Occipital lobe (tissue), 3 donors: ENCODE measurements at places on chromosomes 7 and 10.

DNA sequence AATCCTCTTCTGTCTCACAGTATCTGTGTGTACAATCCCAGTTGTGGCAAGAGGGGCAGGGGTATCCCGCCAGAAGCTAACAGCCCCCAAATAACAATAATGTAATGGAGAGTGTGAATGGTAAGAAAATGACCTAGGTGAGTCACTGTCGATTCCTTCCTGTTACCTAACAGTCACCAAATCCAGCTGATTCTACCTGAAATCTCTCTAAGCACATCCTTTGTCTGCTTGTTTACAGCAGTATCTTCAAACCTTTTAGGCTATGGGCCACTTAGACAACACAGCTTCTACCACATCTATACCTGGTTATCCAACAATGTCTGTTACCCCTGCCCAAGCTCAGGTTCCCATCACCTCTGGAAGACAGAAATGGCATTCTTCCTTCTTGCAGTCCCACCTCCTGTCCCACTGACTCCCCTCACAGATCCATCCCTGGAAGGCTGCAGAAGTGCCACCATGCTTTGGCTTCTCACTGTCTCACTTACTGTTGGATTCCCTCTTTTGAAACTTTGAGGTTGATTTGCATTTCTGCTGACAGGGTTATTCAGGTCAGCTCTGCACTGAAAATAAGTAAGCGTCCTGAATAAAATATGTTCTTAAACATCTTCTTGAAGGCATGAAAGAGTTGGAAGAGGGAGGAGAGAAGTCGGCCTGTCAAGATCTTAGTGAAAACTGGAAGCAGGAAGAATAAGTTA lies 13.1 kb downstream of the PIP4K2A start:
- DNase-seq: no peak

GRCh38 chr10:102280397-102281101 lies 35.2 kb downstream of the GBF1 start:
- peak; percentile 11 for DNase-seq

DNA sequence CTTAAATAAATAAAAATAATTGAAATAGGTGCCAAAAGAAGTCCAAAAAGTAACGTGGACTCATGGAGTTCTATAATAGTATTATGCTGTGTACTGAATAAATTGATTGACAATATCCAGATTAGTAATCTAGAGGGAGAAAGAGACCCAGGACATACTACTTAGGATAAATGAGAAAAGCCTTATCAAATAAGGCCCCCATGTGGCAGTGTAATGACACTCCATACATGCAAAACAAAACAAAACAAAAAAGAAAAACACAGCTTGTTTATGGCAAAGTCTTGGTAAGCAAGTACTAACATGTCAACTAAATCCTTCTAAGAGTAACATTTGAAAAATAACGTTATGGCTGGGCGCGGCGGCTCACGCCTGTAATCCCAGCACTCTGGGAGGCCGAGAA lies 3.6 kb upstream of the RUNDC3B start:
- no peak for DNase-seq

GRCh38 chr10:123721441-123722049 lies 55.4 kb downstream of the GPR26 start:
- no peak for DNase-seq

DNA sequence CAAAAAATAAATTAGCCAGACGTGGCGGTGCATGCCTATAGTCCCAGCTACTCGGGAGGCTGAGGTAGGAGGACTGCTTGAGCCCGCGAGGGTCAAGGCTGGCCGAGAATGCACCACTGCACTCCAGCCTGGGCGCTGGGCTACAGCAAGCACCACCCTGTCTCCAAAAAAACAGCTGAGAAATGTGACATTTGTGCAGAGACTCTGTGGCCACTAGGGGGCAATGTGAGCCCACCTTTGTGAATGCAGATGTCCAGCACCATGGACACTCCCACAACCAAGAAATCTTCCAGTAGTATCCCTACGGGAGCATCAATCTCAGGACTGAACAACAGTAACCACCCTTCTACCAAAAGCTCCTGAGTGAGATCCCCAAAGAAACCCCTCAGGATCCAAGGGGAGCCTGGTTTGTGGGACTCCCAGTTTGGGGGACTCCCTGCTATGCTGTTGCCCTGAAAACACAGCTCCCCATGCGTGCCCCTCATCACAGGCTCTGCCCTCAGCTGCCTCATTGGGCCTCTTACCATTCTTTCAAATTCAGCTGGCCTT lies 6.2 kb upstream of the AHCYL2 start:
- DNase-seq: peak; percentile 74

DNA sequence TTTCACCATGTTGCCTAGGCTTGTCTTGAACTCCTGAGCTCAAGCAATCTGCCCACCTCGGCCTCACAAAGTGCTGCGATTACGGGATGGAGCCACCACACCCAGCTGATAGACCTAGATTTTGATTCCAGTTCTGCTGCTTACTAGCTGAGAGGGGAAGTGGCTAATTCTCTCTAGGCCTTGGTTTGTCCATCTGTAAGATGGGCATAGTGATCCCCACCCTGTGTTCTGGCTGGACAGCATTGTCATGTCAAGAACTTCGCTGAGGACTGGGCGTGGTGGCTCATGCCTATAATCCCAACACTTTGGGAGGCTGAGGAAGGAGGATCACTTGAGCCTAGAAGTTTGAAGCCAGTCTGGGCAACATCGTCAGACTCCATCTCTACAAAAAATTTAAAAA lies 17.4 kb upstream of the CCL24 start:
- DNase-seq: no peak

DNA sequence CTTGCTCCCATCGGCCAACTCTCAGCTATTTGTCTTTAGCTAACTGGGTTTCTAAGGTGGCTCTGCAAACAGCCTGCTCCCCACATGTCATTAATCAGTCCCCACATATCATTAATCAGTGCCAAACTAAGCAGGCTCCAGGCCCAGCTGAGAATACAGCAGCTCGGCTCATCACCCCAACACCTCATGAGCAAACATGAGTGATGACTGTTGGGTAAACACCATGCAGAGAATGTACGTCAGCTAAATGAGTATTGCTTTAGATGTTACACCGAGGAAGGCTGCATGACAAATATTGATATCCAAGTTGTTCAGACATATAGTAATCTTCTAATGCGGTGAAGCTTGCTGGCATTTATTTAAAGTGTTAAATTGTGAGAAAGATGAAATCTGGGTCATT lies 187.5 kb upstream of the AOAH start:
- no peak for DNase-seq

- no peak for DNase-seq
Observed at GRCh38 chr10:77159538-77160110, 478.0 kb downstream of the KCNMA1 start.

DNA sequence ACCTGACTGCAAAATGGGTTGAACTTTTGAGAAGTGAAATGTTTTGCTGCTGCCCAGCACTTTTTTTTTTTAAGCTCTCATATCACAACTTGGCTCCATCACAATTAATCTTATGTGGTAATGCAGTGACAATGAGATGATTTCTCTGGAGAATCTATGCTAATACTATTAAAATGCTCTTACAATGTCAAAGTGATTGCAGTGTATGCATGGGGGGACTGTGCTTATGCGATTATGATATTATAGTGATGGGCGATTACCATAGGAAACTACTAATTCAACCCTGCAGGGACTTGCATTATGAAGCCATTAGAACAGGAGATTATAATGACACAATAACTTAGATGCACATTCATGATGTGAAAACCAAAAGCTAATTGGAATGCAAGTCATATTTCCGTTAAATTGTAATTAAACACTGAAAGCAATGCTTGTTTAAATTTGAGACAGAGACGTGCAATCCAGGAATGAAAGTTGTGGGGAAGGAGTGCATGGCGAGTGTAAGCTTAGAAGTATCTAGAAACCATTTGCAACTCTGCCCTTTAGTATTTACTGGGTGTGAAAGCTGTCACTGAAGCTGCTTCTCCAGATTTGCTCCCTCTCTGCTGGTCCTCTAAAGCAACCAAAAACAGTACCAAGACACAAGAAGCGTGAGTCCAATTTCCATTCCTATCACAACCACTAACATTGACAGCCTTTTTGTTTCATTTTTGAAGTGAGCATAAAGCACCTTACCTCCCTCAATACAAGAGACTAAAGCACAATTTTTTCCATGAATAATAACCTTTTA lies 21.6 kb downstream of the PTER start:
- DNase-seq: no peak

DNA sequence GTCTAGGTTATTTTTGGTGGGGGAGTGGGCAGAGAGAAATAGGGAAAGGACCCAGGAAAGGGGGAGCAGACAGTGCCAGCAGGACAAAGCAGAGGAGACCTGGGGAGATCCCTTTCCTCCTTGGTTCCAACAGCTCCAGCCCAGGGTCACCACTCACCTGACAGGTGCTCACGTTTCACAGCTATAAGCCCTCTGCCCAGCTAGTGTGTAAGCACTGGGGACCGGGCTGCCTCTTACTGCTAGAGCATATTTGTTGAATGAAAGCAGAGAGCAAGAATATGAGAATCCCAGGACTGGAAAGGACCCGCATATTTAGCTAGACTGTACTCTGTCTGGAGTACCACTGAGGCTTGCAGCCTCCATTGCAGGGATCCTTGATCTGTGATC lies 6.7 kb downstream of the ZCCHC24 start:
- no peak for DNase-seq

- no peak for DNase-seq
Observed at GRCh38 chr7:113891031-113891350, 27.8 kb downstream of the PPP1R3A start.

GRCh38 chr10:3774814-3775695 lies 10.0 kb downstream of the KLF6 start:
- DNase-seq: no peak

GRCh38 chr10:7956508-7956907 lies 98.0 kb upstream of the GATA3 start:
- DNase-seq: no peak

GRCh38 chr10:129932751-129933433 lies 31.2 kb downstream of the EBF3 start:
- DNase-seq: no peak

DNA sequence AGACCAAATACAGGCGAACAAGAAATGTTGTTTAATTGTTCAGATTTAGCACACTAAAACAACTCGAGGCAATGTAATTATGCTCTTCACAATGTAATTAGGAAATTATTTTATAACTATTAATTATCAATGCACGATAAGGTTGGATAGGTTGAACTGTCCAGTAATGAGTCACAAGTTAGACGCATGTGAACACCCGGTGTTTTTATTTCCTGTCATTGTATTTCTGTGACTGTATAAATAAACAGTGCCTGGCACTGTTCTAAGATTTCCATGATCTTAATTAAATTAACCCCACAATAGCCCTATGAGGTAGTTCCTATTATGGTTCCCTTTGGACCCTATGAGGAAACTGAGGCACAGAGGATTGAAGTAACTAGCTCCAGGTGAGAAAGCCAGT lies 26.2 kb downstream of the C10orf105 start:
- DNase-seq: no peak

- no peak for DNase-seq
Observed at GRCh38 chr10:118304521-118304920, 37.6 kb downstream of the FAM204A start.

DNA sequence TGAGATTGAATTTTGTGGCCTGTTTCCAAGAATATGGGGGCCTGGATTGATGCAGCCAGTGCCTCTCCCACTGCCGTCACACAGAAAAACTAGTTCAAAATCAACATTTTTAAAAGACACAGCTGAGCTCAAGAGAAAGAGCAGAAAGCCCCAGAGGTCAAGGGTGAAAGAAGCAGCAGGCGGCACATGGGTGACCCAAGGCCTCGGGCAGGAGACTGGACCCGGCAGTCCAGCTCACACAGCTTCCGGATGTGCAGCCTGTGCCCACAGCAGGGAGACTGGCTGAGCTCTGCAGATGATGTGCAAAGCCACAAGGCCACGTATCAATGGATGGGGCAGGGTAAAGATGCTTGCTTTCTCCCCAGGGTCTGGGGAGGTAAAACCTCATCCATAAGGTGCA lies 50.4 kb upstream of the RNF32 start:
- DNase-seq: no peak

DNA sequence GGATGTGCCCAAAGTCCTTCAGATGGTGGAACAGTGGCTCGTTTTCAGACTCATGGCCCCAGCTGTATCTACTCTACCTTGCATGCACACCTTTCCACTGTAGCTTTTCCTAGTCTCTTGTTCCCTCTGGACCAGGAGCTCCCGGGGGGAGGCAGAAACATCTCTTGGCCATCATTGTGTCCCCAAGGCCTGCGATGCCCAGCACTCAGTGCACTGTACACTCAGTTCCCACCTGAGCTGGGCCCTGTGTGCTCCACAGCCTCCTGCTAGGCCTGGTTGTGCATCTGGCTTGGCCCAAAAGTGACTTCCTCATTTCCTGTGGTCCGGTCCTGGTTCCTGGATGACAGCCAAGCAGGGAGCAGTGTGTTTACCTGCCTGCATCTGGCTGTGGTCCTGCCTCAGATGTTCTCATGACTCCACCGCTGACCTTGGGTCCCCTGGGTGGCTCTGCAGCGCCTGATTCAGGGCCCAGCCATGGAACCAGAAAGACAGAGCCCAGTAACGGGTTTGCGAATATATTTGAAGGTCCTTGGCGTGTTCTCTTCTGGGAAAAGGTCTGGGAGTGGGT lies 9.9 kb upstream of the DOCK1 start:
- DNase-seq: no peak

DNA sequence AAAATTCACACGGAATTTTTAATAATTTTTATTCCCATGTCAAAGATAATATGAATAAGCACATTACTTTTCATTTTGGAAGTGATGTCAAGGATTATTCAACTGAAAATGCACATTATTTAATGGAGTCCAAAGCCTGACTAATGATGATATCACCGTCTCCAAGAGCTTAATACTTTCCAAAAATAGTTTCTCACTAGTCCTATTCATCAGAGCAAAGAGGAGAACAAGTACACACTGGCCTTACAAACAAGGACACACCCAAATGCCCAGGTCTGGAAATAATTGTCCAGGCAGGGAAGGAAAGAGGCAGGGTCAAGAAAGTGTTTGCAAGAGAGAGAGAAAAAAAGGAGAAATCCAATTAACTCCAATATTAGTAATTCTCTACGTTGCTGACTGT lies 216.8 kb upstream of the CCDC6 start:
- DNase-seq: no peak

DNA sequence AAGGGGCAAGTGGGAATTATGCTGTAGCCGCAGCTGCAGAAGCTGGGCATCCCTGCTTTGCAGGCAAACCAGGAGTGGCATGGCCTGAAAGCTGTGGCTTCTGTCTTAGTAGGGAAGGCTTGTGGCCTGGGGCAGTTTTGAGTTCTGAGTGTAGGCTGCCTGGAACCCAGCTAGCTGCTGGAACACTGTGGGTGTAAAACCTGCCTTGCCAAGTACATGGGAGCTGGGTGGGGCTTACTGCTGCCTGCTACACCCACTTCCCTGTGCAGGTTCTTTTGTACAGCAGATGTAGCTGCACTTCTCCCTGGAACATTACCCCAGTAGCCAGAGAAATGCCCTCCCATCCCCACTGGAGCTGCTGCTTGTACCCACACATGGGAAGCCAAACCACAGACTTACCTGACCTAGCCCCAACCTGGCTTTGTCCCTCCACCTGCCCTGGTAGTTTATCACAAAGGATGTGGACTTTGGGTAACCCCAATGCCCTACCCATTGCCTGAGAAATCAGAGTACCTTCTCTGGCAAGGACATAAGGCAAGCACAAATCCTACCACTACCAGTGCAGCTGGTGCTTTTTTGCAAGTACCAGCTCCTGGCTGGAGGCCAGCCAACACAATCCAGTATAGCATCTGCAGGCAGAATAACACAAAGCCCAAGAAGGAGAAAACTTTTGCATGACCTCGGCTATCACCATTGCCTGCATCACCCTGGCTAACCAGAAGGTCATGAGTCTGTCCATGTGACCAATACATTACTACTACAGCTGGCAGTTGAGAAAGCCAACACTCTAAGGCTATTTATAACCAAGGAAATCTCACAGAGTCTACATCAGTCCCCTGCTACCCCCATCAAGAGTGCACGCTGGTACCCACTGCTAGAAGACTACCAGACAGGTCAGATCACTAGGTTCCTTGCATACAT lies 26.5 kb upstream of the PPP1R3A start:
- peak; percentile 77 for DNase-seq
